ENCODE measurements at places on chromosomes 1 and 21.

DNA sequence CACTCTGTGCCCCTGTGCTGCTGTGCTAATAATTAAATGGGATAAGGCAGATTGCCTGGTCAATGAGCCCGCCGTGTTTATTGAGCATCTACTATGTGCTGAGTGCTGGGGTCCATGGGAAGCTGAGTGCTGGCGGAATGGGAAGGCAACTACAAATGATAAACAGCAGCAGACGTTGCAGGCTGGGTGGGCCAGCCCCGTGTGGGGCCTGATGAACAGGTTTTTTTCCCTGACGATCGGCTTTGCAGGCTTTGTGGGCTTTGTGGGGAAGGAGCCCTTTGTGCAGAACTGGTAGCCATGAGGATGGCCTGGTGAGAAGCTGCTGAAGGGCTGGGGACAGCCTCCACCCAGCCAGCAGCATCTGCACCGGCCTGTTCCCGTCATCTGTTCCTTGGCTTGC, 3.5 kb downstream of the PDE9A start:
- no peak for ATAC-seq

DNA sequence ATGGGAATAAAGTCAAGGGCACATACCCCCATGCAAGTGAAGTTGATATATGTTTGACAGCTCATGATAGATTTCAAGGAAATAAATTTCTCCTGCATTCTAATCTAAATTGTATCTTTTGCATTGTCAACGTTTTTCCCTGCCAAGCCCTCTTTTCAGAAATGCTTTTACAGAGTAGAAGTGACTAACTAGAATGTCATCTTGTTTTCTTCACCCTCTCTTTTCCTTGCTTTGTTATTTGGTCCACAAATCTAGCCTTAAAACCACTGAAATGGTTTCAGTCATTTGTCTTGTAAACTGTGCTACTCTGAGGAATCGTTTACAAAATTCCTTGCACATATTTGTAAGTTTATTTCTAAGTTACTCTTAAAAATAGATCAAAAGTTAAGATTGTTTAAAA, 600.8 kb upstream of the CXADR start:
- no peak for ATAC-seq

DNA sequence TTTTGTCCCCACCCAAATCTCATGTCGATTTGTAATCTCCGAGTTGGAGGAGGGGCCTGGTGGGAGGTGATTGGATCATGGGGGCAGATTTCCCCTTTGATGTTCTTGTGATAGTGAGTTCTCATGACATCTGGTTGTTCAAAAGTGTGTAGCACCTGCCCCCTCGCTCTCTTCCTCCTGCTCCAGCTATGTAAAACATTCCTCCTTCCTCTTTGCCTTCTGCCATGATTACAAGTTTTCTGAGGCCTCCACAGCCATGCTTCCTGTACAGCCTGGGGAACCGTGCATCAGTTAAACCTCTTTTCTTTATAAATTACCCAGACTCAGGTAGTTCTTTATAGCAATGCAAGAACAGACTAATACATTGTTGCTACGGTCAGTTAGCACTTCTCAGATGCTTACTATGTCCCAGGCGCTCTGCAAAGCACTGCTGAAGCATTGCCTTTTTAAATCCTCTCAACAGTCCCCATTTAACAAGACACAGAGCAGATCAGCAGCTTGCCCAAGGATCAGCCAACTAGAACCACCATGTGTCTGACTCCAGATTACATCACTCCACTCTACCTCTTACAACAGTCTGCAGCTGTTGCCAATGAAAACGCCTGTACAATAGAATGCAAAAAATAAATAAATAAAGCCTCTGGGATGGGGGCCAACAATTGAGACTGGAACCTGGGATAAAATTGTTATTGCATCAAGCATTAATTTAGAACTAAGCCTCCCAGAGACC, 52.4 kb upstream of the USP1 start:
- peak; percentile 71 for ATAC-seq

- no peak for ATAC-seq
These were observed 3.9 kb downstream of the RPS6KC1 start for GRCh38 chr1:213054733-213055591.

- no peak for ATAC-seq
These were observed 28.3 kb upstream of the PKN2 start for GRCh38 chr1:88655685-88656299.

DNA sequence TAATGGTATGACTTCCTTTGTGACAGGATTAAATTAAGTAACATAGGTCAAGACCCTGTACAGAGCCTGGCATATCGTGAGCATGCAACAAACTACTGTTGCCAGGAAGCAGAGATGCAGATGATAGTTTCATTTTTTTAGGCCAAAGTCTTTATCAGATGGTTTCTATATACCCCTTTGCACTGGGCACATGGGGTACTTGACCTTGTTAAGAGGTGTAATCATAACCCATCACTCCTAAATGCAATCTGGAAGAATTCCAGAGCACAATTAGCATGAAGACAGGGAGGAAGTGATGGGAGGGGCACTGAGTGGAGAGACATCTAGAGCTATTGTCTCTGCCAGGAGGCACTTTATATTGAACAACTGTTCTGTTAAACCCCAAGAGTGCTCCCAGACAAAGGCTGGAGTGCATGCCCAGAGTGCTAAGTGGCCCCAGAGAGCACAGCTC, 22.1 kb downstream of the ZBTB17 start:
- ATAC-seq = peak; percentile 11

DNA sequence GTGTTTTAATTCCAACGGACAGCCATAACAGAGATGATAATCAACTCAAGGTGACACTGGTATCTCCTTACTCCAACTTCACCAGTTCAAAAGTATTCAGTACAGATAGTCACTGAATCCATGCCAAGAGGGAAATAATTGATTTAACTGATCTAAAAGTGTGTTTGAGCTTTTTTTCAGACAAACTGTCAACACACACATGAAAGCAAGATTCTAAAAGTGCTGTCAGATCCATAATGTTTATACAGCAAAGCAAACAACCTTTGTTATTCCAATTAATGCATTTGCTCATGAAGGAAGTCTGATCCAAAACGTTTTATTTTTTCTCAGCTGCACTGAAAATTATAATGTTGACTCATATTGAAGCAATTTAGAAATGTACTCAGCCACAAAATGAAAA, 5.9 kb upstream of the PRKAA2 start:
- ATAC-seq = no peak

DNA sequence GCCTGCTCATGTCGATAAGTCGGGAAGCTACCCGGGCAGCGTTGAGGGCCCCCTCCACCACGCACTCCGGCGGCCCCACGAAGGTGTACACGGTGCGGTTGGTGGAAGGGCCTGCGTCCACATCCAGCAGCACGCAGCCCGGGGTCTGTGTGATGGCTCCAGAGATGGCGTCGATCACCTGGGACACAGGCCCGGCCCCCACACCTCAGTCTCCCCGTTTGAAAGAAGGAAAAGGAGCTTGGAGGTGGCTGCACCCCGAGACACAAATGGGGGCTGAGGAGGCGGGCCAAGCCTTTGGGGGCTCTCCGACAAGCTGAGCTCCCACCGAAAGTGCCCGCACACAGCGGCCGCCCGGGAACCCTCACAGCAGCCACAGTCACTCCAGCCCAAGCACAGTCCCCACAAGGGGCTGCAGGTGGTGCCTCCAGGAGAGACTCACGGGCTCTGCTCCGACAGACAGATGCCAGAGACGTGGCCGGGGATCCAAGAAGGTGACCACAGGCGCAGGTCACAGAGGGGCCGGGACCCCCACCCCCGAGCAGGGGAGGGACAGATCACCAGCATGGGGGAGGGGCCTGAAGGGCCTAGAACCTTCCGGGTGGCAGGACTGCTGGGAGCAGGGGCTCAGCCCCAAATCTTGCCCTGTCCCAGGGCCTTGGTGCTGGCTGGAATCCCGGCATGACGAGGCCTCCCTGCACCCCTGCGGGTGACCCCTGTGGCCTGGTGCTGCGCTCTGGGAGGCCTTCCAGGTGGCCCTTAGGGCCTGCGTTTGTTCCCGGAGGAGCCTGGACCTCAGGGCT, 1.0 kb downstream of the FTCD start:
- no peak for ATAC-seq

- ATAC-seq = no peak
These were observed 54.4 kb downstream of the CNIH3 start for GRCh38 chr1:224670506-224670905.

All from motor neuron (in vitro differentiated cells).